ENCODE measurements at places on chromosomes 11 and 22. TPM values are rescaled to one million over a fixed set of nuclear protein-coding genes. Genes with fewer than 3 reads are reported as not detected.

Gene LMNTD2
- 0.81 TPM for total RNA-seq

GRCh38 chr22:40081662-40082061 is 86.9 kb downstream of the FAM83F start:
- H3K4me3 ChIP-seq = no peak overlapping the region
- no peak overlapping the region for H3K27ac ChIP-seq
- no peak for DNase-seq
- H3K36me3 ChIP-seq = peaks cover 5% of the 10 kb centered on the region
- no peaks in the 10 kb centered on the region for H3K27me3 ChIP-seq

- no peaks in the 10 kb centered on the region for H3K27me3 ChIP-seq
- H3K4me3 ChIP-seq = no peak overlapping the region
These were observed 61.8 kb downstream of the FBLN1 start for GRCh38 chr22:45564349-45565030.

DNA sequence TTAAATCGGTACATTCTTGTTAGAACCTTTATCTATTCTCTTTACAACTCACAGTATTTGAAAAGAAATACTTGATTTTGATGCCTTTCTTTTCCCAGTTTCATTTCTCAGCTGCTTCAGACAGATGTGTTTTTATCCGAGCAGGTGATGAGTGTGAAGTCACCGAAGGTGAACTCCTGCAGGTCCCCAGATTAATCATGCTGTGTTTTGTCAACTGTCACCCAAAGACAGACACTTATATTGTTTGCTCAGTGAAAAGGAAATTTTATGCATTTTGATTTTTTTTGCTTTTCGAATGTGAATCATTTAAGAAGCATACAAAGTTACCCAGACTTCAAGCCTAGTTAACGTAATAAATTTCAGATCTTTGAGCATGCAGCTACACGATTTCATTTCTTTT is 7.8 kb upstream of the TMPRSS13 start:
- peaks cover 62% of the 10 kb centered on the region for H3K4me1 ChIP-seq
- peaks cover under 1% of the 10 kb centered on the region for H3K36me3 ChIP-seq
- no peak overlapping the region for H3K27ac ChIP-seq

- no peak for DNase-seq
- no peak overlapping the region for H3K27ac ChIP-seq
- H3K4me3 ChIP-seq = no peak overlapping the region
These were observed 14.0 kb upstream of the SMIM38 start for GRCh38 chr11:69141742-69142141.

DNA sequence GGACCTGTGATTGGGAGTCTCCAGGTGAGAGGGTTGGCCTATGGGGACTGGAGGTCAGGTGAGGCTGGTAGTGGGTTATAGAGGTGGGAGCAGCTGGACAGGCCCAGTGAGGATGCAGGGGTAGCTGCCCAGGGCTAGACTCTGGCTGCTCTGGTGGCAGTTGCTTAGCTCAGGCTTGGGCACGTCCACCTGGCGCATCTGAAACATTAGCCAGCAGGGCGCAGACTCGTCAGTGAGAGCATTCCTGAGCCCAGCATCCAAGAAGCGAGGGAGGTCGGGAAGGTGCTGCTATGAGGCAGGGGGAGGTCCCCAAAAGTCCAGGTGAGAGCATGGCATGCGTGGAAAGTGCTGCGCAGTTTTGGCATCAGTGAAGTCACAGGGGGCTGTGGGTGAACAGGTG is 3.5 kb upstream of the GGT1 start:
- H3K4me3 ChIP-seq = no peak overlapping the region
- peak overlapping the region; percentile 51 for H3K27ac ChIP-seq
- peaks cover 44% of the 10 kb centered on the region for H3K4me1 ChIP-seq
- H3K27me3 ChIP-seq = no peaks in the 10 kb centered on the region
- no peak for DNase-seq
- H3K36me3 ChIP-seq = no peaks in the 10 kb centered on the region

Data from activated CD8-positive, alpha-beta T cell treated with anti-CD3 and anti-CD28 coated beads, Interleukin-2, amount 10 ng/mL, durations not matched to agents 7 days and 5 days (primary cell).